ENCODE measurements at places on chromosomes 11 and 22.

GRCh38 chr11:35274909-35275785, 136.2 kb downstream of the CD44 start:
- peak; percentile 77 for DNase-seq

DNA sequence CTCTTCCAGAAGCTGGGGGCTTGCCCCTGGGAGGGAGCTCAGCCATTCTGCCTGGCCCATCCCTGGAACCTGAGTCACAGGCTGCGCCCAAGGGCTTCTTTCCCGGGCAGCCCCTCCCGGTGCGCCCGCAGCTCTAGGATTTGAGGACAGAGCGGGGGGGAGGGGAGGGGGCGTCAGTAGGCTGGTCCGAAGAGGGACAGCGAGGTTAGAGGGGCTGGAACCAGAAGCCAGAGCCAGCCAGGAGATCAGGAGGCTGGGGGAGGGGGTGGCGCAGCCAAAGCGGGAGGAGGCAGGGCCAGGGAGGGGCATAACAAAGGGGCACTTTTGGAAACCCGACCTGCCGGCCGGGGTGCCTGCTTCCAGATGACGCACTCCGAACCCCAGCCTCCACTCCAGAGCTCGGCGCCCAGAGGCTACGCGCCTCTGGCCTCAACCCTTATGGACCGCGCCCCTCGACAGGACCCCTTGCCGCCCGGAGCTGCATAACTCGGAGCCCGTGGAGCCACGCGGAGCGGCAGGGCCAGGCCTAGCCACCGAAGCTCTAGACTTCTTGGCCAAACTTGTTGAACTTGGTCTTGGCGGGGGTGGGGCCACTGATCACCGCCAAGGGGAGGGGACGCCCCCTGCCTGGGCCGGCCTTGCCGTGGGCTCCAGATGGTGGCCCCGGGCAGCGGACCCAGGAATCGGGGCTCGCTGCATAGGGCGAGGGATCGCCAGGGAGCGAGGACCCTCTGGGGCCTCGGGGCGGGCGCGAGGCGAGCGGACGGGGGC, 744 bp downstream of the PACSIN3 start:
- DNase-seq = peak; percentile 68

GRCh38 chr11:2222451-2222850, 47.9 kb downstream of the ASCL2 start:
- DNase-seq = no peak

DNA sequence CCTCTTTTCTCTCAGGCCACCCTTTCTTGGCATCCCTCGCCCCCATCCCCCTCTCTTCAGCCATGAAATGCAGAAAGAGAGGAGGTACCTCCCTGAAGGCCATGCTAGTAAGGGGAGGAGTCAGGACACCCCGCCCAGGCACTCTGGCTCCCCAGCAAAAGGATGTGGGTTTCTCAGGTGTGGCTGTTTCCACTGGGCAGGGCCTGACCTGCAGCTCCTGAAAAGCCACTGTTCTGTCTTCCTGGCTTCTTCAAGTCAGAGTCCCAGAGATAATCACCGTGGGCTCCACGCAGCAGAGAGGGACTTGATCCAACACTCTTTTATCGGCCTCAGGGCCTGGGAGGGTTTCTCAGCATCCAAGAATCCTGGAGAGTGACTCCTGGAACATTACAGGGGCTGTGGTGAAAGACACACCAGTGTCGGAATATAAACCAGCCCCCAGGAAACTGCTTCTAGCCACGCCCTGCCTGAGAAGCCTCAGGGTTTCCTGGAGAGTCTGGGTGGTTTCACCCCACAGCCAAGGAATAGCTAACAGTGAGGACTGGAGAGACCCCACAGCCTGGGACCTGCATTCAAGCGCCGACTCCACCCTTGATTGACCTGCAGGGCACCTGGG, 45.7 kb upstream of the TSPAN18 start:
- DNase-seq = peak; percentile 64

DNA sequence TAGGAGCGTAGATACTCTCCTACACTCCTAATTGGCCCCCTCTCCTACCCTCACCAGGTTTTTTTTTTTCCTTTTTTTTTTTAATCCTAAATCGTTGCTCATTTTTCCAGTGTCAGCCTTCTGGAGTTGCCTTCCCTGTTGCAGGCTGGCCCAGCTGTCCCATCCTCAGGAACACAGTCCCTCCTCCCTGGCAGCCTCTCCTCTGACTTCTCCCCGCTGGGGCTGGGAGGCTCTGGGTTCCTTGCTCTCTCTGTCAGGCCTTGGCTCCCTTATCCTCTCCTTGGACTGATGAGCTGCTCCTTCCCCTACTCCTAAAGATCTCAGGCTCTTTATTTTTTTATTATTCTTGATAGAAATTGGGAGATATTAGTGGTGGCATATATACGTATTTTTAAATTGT, 62.2 kb downstream of the PKNOX2 start:
- DNase-seq = no peak

GRCh38 chr11:80362563-80363340, 921.9 kb upstream of the TENM4 start:
- peak; percentile 59 for DNase-seq

DNA sequence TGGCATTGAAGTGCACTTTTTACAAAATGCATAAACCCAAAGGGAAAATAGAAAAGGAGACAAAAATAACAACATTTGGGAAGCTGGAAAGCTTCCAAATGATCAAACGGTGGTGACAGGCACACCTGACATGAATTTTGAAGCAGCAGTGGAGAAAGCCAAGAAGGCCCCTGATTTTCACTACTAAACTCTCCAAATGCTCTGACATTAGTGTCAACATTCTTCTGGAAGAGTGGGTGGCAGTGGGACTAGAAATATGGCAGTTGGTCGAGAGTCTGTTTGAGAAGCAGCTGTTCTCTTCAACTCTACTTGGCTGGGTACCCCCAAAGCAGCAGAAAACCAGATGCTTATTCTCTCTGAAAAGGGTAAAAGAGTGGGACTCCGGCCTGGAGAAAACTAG, 12.3 kb upstream of the APOA5 start:
- no peak for DNase-seq

GRCh38 chr11:104892723-104893511, 5.3 kb downstream of the CASP12 start:
- DNase-seq = no peak

GRCh38 chr22:46036558-46037408, 59.8 kb upstream of the WNT7B start:
- DNase-seq = peak; percentile 70

DNA sequence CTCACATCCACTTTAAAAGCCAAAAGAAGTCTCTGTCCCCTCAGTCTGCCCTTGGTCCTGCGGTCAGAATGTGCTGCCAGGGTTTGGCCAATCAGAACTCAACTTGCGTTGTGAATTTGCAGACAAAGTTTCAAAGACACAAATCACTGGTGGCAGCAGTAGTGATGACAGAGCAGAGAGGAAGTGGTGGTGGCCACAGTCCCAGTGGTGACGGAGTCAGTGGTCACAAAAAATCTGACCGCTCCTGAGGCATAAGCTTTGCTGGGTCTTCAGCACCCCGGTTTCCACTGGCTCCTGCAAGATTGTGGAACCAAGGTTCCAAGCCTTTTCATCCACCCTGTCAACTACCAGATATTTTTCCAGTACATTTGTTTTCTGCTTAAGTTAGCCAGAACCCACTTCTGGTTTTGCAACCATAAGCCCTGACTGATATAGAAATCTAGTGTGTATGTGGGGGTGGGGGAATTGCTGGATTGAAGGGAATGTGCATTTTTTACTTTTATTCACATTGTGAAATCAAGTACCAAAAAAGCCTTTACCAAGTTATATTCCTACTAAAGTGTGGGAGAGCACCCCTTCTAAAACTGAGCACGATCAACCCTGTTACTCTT, 112.3 kb downstream of the TMPRSS5 start:
- DNase-seq = no peak

DNA sequence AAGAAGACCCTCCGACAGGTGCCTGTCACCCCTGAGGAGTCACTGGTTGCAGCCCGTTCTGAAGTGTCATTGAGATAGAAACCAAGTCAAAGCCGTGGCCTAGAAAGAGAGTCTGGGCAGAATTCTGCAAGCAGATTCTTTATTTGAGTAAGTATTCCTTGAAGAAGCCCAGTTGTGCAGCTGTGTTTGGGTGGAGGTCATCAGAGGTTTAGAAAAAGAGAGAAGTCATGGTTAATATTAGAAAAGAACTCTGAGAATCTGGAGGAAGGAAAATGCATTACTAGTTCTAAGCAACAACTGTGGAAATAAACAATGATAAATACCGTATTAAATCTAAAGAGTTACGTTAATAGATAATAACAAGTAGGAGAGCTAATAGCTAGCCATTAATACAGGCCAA, 118.8 kb upstream of the KIRREL3 start:
- DNase-seq = no peak

DNA sequence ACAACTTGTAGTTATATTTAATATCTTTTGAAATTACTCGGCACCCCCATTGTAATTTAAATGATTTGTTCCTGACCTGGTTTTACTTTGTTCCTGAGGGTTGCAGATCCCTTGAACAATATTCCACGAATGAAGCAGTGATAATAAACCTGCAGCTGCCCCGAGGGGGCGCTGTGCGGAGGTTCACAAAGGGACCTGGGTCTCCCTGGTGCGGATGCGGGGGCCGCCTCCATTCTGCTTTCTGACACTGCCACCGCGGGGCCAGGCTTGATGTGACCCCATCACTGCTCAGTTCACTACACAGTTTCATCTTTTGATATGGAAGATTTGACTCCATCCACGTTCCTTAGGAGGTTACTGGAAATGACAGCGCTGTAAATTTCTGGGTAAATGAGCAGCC, 62.9 kb upstream of the PRODH start:
- no peak for DNase-seq

DNA sequence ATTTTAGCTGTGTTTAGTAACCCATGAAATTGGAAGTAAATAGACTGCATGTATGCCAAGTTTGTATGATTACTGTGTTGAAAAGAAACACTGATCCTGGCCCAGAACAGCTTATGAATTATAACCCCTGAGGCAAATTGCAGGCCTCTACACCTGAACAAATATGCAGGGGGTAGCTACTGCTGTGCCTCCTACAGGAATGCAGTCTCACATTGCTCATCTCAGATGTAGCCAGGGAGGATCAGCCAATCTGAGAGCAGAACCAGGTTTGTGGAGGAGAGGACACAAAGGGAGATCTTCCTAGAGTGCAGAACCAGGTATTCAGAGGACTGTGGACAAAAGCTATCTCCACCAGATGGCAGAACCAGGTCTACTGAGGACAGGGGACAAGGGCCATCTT, 442.2 kb upstream of the DDI1 start:
- DNase-seq = peak; percentile 74

DNA sequence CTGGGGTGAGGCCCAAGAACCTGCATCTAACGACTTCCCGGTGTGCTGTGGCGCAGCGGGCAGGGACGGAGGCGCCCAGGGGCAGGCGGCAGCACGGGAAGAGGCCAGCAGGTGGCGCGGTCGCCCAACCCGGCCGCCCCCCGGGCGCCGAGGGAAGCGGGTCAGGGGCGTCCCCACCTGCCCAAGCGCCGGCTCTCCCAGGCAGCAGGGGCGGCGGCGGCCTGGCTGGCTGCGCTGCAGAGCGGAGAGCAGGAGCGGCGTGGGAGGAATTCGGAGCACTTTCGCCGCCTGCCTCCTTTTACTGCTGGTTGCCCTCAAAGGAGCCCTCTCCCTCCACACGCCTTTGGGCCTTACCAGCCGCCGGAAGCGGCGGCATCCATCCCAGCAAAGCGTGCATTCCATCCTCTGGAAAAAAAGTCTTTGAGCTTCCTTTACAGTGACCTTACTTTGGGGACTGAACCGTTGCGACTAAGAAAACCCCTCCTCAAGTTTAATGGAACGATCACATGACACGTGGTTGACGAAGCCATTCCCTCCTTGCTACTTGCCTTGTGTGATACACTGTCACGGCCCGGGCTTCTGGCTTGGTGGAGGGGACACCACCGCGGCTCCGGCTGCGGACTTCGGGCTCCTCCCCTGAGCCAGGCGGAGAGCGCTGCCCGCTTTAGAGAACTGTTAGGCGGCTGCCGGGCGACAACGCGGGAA, 106.8 kb upstream of the CLMP start:
- no peak for DNase-seq

- DNase-seq = peak; percentile 31
Measured at GRCh38 chr11:124934862-124935547, 842 bp downstream of the HEPACAM start.

GRCh38 chr11:72683782-72684200, 9.6 kb upstream of the PDE2A start:
- peak; percentile 35 for DNase-seq

- DNase-seq = no peak
Measured at GRCh38 chr11:3610846-3611245, 30.9 kb downstream of the ART5 start.

GRCh38 chr11:4643076-4643475, 706 bp upstream of the OR51E1 start:
- DNase-seq = no peak

- no peak for DNase-seq
Measured at GRCh38 chr11:10323793-10324170, 18.9 kb downstream of the ADM start.

DNA sequence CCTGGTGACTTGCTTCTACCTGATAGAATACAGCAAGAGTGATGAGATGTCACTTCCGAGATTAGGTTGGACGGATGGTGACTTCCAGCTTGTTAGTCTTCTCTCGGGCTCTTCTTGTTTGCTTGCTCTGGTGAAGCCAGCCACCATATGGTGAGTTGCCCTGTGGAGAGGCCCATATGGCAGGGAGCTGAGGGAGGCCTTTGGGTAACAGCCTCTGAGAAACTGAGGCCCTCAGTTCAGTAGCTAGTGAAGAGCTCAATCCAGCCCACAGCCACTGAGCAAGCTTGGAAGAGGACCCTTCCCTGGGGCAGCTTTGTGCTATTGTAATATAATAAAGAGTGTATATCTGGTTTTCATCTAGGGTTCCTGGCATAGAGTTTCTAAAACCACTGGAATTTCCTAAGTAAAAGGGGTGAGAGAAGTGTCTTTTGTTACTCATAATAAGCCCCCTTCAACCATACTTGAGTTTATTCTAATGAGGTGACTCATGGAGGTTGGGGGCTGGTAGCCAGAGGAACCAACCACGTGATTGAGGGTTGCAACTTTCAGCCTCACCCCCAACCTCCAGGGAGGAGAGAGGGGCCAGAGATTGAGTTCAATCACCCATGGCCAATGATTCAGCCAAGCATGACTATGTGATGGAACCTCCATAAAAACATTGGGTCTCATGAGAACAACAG, 8.0 kb upstream of the TPCN2 start:
- no peak for DNase-seq

- DNase-seq = no peak
Measured at GRCh38 chr11:60951904-60952741, at the start of gene SLC15A3. TSS of gene SLC15A3 (minus strand) at chr11:60952176. CDS start at chr11:60951551, 625 bp downstream.

DNA sequence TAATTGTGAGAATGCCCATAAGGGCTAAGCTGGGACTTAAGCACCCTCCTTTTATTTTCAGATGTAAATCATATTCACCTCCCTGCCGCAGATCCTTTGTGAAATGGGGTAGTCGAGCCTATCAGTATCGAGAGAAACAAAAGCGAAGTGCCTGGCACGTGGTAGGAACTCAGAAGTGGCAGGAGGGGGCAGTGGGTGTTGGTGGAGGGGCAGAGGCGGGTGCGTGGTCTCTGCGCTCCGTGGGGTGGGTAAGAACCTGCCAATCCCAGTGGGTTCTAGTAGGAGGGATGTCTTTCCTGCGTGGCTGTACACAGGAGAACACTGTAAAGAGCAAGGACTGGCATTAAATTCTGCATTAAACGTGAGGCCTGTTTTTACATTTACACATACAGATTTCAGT, 21.8 kb upstream of the PARVB start:
- no peak for DNase-seq

All from bronchial epithelial cell (primary cell).